ENCODE measurements at places on chromosomes 12 and 14.

DNA sequence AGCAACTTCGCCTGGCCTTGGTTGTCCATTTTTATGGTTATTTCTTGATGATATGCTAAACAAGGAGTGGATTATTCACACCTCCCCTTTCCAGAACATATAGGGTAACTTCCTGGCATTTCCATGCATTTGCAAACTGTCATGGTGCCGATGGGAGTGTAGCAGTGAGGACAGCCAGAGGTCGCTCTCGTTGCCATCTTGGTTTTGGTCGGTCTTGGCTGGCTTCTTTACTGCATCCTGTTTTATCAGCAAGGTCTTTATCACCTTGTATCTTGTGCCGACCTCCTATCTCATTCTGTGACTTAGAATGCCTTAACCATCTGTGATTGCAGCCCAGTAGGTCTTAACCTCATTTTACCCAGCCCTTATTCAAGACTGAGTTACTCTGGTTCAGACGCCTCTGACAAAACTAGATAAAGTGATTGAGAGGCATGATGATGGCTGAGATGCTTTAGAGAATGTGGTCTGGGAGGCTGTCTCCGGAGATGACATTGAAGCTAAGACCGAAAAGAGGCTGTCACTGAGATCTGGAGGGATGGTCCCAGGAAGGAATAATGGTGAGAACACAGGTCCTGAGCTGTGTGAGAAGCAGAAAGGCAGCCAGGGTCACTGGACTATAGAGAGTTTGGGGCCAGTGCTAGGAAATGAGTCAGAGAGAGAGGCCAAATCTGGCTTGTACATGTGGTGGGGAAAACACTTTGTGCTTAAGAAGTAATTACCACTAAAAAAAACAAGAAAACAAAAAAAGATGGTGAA lies 2.9 kb downstream of the GLT1D1 start:
- no peak for DNase-seq

DNA sequence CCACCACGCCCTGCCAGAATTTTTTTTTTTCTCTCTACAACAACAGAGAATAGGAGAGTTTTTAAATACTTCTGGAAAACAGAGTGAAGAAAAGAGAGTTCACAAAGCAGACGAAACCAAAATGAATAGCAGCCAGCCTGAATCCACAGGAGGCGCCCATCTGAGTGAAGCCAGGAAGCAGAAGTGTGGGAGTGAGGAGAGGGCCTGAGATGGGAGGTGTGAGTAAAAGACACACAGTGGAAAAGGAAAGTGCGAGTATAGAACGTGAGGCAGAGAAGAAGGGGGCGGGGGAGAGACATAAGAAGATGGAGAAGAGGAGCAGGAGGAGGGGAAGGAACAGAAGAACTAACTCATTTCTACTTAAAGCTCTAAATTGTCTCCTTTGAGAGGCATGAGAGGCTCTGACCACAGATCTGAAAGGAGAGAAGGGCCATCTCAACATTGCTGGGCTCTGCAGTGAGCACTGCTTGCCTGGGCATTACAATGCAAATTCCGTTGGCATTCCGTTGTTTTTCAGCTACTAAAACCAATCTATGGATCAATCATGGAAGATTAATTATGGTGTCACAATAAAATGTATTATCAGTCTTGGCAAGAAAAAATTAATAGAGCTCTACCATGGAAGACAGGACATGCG lies 140.1 kb upstream of the CPSF6 start:
- no peak for DNase-seq

- no peak for DNase-seq
These were observed 706 bp downstream of the CRACR2A start for GRCh38 chr12:3752096-3752709.

- DNase-seq, result no peak
These were observed 107.3 kb downstream of the PIWIL1 start for GRCh38 chr12:130444986-130445385.

DNA sequence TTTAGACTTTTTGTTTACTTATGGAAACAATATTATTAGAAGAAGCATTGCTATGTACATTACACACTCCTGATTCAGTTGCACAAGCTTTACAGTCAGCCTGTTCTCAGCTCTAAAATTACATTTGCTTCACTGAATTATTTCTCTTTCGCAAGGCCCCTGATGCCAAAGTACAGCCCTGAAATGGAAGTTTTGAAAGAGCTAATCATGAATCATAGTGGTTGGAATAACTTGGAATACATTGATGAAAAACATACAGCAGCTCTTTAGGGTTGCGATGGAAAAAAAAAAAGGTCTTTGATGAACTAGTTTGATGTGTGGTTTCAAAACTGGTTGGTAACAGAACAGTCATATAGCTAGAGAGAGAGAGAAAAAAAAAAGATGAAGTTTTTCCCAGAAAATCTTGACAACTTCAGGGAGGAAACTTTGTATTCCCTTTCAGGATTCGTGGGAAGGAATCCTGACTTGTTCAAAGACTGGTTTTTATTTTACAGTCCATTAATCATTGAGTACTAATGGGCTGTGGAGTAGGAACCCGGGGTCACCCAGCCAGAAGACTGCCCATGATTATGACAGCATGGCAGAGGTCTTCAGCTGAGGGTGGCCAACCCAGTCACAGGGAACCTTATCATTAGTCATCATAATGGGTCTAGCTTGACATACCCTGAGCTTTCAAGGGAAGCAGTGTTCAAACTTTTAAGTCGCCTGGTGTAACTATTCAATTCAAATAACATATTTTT lies 460.1 kb downstream of the NAV3 start:
- no peak for DNase-seq

DNA sequence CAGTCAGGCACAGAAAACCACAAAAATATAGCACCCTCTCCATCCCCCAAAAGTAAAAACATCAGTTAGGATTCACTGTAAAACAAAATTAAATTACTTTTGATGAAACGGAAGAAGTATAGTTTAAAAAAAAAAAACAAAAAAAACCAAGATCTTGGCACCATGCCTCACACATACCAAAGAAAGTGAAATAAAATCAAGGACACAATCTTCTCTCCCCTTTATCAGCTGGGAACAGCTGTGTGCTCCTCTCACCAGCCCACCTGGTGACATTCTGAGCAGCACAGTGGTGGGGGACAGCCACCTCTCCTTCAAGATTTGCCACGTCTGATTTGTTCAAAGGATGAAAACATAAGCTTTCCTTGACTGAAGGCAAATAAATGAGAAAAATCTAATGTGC lies 55.5 kb downstream of the ESR2 start:
- no peak for DNase-seq

DNA sequence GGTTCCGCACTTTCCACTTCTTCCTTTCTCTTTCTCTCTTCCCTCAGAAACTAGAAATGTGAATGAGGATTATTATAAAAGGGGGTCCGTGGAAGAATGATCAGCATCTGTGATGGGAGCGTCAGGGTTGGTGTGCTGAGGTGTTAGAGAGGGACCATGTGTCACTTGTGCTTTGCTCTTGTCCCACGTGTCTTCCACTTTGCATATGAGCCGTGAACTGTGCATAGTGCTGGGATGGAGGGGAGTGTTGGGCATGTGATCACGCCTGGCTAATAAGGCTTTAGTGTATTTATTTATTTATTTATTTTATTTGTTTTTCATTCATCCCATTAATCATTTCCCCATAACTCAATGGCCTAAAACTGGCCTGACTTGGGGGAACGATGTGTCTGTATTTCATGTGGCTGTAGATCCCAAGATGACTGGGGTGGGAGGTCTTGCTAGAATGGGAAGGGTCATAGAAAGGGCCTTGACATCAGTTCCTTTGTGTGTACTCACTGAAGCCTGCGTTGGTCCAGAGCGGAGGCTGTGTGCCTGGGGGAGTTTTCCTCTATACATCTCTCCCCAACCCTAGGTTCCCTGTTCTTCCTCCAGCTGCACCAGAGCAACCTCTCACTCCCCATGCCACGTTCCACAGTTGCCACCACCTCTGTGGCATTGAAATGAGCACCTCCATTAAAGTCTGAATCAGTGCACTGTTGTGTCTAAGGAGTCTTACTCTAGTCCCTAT lies 4.6 kb upstream of the ATN1 start:
- DNase-seq, result no peak

DNA sequence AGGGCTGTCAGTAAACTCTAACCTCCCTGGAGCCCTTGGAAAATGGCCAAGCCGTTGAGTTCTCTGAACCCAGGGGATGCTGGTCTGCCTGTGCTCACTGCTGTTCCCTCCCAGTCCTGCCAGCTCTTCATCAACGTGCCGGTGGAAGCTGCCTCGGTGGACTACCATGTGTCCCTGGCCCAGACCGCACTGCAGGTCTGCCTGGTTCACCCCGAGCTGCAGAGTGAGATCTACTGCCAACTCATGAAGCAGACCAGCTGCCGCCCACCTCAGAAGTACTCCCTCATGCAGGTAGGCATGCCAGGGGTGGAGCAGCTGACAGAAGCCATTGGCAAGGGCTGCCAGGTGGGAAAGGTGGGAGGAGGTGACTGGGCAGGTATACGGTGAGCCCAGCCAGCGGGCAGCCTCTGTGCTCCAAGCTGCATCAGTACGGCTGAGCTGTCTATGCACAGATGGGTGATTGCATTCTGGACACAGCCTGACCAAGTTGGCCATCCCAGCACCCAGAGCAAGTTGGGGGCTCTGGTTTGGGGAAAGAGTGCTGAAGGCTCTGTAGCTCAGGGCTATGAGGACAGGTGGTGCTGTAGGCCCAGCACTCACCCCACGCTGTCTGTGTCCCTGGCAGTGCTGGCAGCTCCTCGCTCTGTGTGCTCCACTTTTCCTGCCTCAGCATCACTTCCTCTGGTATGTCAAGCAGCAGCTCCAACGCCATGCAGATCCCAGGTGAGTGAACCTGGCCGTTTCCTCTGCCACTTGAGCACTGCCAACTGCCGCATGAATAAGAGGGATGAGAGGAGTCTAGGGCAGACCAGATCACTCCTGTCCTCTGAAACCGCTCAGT lies 21.9 kb downstream of the PIGH start:
- no peak for DNase-seq

- no peak for DNase-seq
These were observed 6.6 kb upstream of the PLEKHG7 start for GRCh38 chr12:92696216-92696615.

DNA sequence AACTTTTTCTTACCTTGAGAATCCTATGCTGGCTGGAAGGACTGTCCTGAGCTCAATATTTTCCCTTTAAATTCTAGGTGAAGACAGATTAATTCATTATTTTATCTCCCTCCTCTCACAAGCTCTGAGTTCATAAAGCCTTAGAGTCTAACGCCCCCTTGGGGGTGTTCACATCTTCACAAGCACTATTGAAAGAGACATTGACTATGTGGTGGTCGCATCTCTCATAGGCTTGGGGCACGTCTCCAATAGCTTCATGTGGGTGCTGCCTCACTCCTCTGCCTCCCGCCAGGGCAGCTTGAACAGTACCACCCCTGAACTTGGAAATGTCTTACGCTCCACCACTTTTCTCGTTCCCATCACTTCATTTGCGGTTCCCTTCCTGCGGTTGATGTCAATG lies 106.2 kb downstream of the UNC79 start:
- no peak for DNase-seq

DNA sequence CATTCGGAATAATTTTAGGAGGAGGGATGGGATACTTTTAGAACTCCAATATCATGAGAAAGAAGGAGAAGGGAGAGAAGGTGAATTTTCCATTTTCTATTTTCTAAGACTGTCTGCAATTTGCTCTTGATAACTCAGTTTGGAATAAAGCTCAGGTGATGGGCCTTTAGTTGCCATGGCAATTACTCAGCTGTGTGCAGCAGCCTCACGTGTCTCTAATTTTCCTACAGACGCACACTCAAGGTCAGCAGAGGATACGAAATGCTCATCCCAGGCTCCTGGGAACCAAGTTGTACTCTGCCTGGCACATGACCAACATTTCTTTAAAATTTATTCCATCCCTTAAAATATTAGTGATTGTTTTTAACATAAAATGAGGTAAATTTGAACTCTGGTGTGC lies 76.7 kb downstream of the TTC8 start:
- no peak for DNase-seq

GRCh38 chr12:108650083-108650482 lies 16.4 kb upstream of the SELPLG start:
- no peak for DNase-seq

DNA sequence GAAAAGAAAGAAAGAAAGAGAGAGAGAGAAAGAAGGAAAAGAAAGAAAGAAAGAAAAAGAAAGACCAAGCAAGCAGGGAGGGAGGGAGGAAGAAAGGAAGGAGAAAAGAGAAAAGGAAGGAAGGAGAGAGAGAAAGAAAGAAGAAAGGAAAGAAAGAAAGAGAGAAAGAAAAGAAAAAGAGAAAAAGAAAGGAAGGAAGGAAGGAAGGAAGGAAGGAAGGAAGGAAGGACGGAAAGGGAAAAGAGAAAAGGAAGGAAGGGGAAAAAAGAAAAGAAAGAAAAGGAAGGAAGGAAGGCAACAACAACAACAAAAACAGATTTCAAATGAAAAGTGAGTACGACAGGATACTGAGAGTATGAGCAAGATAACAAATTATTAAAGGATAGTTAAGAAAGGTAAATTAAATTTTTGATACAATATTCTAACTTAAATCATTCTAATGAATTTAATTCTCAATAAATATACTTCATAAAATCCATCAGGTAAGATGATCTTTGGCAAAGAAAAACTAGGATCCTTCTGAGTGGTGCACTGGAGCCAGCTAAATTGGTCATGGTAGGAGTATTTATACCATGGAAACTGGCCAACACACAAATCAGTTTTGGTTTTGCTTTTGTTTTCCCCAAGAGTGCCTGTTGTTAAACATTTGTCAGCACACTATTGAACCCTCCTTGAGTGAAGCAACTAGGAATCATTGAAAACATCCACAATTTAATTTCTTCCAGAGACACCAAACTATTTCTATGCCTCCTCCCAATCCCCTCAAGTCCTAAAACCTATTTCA lies 56.1 kb upstream of the DYRK2 start:
- no peak for DNase-seq

DNA sequence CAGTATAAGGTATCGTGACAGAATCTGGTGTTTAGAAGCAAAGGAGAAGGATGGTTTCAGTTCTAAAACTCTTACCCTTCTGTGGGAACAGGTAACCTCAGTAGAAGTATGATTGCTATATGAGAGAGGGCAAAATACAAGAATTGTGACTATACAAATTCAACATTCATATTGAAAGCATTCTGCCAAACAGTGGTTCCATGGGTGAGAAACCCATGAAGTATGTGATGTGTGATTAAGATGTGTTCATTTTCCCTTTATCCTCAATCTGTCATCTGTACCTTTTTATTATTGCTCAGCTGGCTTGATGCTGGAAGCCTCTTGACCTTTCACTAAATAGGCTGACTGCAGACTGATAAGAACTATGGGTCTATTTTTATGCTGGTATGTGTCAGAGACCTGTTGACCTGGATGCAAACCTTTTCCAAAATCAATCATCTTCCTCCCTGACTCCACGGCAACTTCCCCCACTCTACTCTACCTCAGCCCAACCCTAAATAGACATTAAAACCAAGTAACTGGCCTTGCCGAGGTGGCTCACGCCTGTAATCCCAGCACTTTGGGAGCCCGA lies 109.6 kb downstream of the STXBP6 start:
- DNase-seq, result no peak

- no peak for DNase-seq
These were observed 8.7 kb upstream of the NIN start for GRCh38 chr14:50839691-50840090.

- DNase-seq, result no peak
These were observed 74.0 kb downstream of the KIF21A start for GRCh38 chr12:39368891-39369290.
